ENCODE measurements at places on chromosomes 13 and 19.

- DNase-seq, result no peak
These were observed 25.3 kb downstream of the TM9SF2 start for GRCh38 chr13:99526549-99526948.

DNA sequence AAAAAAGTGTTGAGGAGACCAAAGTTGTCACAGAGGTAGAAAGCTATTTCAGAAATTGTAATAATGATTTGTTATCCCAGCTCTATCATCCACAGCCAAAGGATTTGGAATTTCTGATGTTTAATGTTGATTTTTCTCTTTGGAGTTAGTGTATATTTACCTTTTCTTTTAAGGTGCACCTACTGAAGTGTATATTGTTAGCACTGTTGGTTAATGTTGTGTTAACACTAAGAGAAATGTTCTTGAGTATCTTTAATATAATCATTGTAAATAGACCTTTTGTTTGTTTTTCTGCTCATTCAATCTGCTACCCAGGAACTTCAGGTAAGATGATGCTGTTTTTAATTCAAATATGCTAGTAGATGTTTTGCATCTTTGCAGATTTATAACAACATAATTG, 57.5 kb downstream of the ZAR1L start:
- no peak for DNase-seq

- no peak for DNase-seq
These were observed 850 bp downstream of the MTMR6 start for GRCh38 chr13:25286308-25286968.

DNA sequence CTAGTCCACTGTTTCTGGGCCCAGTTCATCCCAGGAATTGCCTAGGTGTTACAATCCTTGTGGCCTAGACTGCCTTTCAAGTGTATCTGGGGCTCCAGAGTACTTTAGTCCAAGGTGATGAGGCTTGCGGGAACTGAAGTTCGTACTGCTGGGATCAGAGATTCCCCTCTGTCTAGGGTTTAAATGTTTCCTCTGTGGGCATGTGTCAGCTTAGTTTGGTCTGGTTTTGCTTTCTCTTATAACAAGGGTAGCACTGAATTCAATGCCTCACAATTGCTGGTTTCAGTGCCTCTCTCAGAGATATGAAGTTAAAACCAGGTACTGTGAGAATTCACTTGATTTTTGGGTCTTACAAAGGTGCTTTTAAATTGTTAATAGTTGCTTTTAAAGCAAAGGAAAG, 30.8 kb downstream of the RGCC start:
- no peak for DNase-seq

- DNase-seq, result no peak
These were observed 146.9 kb downstream of the DCLK1 start for GRCh38 chr13:35984287-35984686.
